Stimulated activated naive CD4-positive, alpha-beta T cell treated with Interleukin-2 at 50 U/mL for 16 hours (primary cell): ENCODE measurements at places on chromosomes 12 and 14.

DNA sequence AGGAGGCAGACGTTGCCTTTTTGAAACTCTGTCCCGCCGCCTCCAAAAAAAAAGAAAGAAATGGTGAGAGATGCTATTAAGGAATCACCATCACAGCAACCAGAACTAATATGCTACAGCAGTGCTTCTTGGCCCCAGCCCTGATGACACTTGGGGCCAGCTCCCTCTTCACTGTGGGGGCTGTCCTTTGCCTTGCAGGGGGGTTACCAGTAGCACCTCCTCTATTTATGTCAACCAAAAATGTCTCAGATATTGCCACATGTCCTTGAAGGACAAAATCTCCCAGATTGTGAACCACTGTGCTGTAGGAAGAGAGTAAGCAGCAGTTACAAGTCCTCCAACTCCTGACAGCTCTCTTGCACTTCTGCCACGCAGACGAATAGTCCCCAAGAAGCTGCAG lies 76.4 kb downstream of the LRRC74A start:
- no peak for DNase-seq

GRCh38 chr14:91180611-91181010 lies 63.9 kb downstream of the GPR68 start:
- no peak for DNase-seq

DNA sequence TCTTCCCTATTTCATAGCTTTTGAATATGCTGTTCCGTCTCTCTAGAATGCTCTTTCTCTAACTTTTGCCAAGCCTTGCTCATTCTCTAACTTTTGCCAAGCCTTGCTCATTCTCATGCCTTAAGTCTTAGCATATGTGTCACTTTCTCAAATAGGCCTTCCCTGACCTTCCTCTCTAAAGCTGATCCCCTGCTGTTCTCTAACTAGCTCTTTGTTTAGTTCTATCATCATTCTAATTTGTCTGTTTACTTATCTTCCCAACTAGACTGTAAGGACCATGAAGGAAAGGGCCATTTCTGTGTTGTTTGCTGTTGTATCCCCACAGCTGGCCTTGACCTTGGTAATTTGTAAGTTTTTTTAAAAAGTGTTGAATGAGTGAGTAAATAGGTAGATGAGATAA lies 71.1 kb downstream of the ZNF641 start:
- no peak for DNase-seq

DNA sequence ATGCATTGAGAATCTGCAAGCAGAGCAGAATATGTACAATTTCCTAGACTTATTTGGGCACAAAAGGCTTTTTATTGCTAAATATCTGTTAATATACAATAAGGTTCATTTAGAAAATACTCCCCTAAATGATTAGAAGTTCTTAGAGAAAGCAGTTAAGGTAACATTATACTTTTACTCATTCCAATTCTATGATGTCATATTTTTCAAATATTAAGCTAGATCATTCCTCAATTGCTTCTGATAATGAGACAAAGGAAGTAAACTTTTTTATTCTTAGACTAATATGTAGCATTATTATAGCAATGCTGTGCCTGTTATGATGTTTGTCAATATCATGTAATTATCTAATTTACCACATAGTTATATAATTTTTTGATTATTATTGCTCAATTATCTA lies 447.0 kb downstream of the SLC16A7 start:
- no peak for DNase-seq

- DNase-seq, result no peak
Measured at GRCh38 chr12:111181143-111181726, 187.7 kb downstream of the PHETA1 start.

GRCh38 chr12:117861691-117862090 lies 107.1 kb downstream of the KSR2 start:
- no peak for DNase-seq
